ENCODE measurements at places on chromosomes 2 and 18.
A peak's percentile ranks its signal among the peaks of the same experiment; 100 is the strongest.

- no peak for DNase-seq
Measured at GRCh38 chr2:210713122-210713521, 156.7 kb downstream of the CPS1 start.

DNA sequence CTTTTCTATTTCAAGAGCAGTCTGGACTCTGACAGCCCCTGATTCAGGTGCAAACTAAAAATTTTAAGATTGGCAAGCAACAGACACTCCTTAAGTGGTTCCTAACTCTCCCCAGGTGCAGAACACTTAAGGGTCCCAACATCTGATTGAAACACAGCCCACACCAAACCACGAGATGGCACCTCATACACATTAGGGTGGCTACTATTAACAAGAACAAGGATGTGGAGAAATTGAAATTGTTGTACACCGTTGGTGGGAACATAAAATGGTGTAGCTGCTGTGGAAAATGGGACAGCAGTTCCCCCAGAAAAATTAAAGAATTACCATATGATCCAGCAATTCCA is 82.3 kb downstream of the POLR1A start:
- no peak for DNase-seq

- DNase-seq: no peak
Measured at GRCh38 chr2:202941771-202942170, 29.7 kb downstream of the CARF start.

DNA sequence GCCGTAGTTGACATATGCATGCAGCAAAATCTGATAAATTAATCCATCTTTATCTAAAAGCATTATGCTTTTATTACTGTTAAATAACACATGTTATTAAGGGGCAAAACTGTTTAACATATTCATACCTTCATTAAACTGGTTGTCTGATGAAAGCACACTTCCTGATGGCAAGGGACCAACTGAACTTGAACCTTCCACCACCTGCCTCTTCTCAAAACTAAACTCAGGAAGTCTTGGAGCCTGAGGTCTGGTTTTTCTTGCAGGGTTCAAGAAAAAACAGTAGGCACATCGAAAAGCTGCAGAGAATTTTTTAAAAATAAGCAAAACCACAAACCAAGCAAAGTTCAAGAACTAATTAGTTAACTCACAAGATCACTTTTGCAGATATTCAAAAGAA is 64.9 kb downstream of the LNPK start:
- no peak for DNase-seq

DNA sequence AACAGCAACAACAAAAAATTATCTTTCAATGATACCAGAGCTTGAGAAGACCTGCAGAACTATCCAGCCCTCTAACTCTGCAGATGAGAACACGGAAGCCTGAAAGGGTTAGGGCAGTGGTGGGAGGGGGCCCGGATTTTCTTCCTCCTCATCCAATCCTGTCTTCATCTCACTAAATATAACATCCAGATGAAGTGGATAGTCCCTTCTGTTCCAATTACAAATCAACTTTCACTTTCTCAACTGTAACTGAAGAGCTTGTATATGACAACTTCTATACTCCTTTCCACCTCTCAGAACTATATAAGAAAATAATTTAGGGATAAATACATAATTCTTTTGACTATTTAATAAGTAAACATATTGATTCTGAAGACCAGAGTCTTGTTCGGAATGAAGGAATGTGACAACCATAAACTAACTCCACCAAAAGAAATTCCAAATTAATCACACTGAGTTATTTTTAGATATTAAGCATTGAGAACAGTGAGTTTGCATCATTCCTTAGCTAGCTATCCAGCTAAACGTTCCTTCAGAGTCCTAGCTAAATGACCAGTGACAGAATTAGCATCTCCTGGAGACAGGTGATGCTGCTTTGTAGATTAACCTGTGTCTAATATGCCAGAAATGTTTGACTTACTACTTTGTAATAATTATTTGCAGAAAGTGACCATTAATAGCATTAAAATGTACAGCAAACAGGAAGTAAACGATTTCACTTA is 32.7 kb downstream of the SFT2D3 start:
- no peak for DNase-seq

DNA sequence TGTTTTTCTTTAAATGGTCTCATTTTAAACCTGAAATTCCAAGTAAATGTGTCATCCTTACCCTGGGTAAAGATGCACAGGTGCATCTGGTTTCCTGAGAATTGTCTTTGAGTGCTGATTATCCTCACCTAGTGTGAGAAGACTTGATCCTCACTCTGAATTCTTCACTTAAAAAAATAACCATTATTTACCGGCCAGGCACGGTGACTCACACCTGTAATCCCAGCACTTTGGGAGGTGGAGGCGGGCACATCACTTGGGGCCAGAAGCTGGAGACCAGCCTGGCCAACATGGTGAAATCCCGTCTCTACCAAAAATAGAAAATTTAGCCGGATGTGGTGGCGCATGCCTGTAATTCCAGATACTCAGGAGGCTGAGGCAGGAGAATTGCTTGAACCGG is 9.9 kb upstream of the WNT6 start:
- DNase-seq: peak; percentile 16

DNA sequence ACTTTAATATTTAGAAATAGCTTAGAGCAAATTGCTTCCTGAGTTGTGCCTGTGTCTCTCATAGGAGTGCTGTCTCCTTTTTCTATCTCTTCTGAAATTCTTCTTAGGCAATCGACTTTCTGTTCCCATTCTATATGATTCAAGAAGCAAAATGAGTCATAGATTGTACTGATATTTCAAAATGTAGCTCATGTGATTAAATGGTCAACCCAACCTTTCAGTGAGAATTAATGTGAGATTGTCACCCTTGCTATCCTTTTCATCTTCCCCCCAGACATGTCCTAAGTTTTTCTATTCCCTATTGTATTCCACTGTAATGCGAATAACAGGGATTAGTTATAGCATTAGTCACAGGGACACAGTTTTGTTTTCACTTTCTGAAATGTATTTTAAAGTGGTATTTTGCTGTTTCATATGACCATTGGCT is 413.6 kb downstream of the THSD7B start:
- no peak for DNase-seq

- DNase-seq: no peak
Measured at GRCh38 chr2:232609607-232610006, 23.8 kb upstream of the EFHD1 start.

DNA sequence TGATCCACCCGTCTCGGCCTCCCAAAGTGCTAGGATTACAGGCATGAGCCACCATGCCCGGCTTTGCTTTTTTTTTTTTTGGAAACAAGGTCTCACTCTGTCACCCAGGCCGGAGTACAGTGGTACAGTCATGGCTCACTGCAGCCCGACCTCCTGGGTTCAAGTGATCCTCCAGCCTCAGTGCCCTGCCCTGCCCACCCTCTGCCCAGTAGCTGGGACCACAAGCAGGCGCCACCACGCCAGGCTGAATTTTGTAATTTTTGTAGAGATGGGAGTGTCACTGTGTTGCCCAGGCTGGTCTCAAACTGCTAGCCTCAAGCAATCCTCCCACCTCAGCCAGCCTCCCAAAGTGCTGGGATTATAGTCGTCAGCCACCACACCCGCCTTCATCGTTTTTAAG is 11.6 kb upstream of the PSD4 start:
- peak; percentile 29 for DNase-seq

DNA sequence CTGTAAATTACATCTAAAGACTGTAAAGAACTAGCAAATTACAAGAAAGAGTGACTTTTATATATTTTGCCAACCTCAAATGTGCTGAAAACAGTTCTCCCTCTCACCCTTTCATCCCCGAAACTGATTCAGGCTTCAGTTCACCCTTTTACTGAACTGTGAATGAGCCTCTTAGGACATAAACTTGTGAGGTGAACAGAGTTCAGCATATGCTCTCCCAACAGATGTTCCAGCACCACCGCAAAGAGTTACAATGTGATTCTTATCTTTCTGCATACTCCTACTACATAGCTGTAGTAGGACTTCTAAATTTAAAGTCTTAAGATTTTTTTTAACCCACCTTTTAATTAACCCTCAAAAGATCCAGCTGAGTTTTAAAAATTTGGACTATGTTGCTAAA is 1.2 kb upstream of the ZCCHC2 start:
- no peak for DNase-seq

DNA sequence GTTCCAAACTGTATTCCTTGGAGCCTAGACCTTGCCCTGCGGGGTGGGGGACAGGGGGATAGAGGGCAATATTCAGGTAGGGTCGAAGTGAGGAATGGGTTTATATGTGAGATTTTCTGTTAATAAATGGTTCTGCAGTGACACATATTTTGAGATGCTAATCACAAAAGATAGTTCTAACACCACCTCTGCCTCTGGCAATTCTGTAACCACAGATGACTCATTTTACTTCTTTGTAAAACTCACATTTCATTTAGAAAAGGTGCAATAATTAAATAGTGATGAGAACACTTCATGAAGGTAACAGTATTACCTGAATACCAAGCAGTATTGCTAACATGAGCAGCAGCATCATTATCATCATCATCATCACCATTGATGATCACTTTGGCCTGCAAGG is 306.6 kb downstream of the SUCLG1 start:
- no peak for DNase-seq

- DNase-seq: no peak
Measured at GRCh38 chr2:112906276-112906675, 4.7 kb upstream of the IL37 start.

GRCh38 chr2:197085665-197086064 is 159.2 kb upstream of the PGAP1 start:
- no peak for DNase-seq

DNA sequence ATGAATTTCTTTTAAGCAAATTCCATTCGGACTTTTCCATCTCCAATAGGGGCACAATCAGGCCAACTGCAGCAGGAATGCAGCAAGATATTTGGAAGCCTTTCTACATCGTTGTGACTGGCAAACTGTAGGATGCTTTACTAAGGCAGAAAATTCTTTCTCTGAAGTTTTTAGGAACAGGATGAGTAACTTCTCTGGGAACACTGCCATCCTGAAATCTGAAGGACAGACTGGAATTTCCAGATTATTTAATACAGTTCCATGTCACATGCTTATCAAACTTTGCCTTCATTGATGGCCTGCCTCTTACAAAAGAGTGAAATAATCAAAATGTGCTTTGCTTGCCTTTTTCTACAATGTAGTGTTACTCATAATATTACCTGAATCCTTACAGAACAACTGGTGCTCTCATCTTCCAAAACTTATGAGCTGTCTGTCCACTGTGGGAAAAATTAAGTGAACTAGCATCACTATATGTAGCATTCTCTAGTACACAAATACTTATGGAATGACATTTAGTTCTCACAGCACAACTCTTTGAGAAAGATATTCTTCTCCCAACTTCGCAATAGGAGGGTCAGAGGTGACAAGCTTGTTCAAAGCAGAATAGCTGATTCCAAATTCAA is 32.0 kb upstream of the MAP2 start:
- DNase-seq: no peak

- DNase-seq: no peak
Measured at GRCh38 chr2:169275696-169276444, 86.5 kb downstream of the LRP2 start.

DNA sequence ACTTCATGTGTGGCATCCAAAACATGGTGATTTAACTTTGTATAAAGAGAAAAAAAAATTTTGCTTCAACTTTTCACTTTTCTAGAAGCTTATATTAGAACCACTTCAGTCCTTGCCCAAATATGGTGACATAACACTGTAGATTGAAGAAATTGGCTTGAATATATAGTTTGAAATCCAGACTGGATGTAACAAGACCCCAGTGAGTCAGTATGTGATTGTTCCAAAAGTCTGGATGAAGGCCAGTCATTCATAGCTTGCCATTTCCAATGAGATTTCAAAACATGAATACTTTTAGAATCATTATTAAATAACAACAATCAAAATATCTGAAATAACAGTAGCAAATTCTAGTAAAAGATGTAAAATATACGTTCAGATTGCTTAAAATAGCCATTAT is 104.8 kb upstream of the FN1 start:
- no peak for DNase-seq

- no peak for DNase-seq
Measured at GRCh38 chr18:80002468-80002867, 14.1 kb upstream of the TXNL4A start.

DNA sequence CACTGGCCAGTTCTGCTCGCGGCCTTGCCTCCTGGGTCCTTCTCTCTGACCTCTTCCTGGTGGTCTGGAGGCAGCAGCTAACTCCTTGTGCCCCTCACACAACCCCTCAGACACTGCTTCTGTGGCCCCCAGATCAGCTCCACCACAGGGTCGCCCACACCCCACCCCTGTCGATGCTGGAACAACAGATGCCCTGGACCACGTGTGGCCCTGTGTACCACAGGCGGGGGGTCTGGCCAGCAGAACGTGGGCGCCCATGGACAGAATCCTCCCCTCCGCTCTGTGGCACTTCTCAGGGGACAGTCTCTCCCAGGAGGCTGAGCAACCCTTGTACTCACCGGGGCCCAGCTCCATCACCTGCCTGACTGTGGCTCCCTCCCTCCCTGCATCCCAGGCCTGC is 245.6 kb downstream of the NDUFA10 start:
- DNase-seq: peak; percentile 52

DNA sequence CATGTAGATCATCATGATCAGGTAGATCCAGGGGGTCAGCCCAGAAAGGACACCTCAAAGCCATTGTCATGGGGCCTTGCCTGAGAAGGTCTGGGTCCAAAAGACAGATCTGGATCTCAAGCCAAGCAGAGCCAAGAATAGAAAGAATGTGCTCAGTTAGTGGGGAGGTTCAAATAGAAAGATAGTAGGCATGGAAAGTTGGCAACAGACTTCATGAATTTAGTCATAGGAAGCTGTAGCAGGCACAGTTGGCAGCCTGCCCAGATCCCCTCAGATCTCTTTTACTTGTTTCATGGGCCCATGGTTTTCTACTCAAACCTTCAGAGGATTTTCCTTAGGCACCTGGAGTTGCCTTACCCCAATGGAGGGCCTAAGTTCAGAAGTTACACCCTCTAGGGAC is 767.0 kb downstream of the SLC4A3 start:
- DNase-seq: no peak

GRCh38 chr18:54613174-54613573 is 22.1 kb downstream of the DYNAP start:
- DNase-seq: no peak

- DNase-seq: no peak
Measured at GRCh38 chr2:7837237-7837760, 844.6 kb upstream of the ID2 start.

- no peak for DNase-seq
Measured at GRCh38 chr18:35740656-35741055, 159.1 kb downstream of the GALNT1 start.

- no peak for DNase-seq
Measured at GRCh38 chr2:129754421-129754820, 225.0 kb upstream of the RAB6C start.

- DNase-seq: no peak
Measured at GRCh38 chr2:15287447-15288184, 273.5 kb downstream of the NBAS start.

GRCh38 chr18:76886112-76886511 is 63.8 kb downstream of the ZNF236 start:
- no peak for DNase-seq

DNA sequence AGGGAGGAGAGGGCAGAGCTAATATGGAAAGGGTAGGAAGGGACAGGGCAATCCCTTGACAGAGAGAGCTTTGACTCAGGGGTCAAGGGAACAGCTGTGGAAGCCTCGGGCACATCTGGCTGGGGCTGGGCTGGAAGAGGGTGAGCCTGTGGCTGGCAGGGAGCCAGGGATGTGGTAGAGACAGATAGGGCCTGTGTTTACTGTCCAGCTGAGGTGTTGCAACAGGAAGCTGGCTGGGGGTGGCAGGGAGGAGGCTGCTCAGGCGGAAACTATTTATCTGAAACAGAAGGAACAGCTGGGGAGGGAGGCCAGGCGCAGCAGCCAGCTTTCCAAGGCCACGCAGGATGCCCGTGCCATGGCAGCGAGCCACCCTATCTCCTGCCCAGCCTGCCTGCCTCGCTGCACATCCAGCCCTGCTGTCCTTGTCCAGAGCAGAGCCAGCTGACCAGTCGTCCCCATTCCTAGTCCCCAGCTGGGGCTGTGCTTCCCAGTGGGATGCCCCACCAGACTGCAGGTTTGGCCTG is 264.7 kb downstream of the CYP26B1 start:
- peak; percentile 84 for DNase-seq

Measured in coronary artery (tissue), 2 donors.